ENCODE measurements at places on chromosomes 7 and 10.

GRCh38 chr7:129884495-129884894, 68.3 kb downstream of the UBE2H start:
- DNase-seq: no peak

- DNase-seq: peak; percentile 48
These were observed 128.9 kb downstream of the MTPAP start for GRCh38 chr10:30219971-30220751.

- no peak for DNase-seq
These were observed 37.2 kb downstream of the CLRN3 start for GRCh38 chr10:127855591-127855881.

DNA sequence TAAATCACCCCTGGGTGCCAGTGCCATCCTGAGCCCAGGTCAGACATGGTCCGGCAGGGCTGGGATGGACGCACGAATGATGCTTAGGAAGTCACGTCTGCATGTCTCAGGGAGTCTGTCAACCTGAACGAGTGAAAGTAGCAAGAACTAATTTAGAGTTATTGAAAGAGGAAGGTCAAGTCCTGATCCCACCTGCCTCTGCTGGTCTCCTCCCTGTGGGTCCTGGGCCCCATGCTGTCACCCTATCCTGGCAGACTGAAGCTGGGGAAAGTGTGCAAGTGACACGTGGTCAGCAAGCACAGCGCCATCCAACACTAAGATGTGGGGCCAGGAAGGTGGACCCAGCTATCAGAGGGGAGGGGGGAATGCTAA, 26.1 kb upstream of the GRID1 start:
- no peak for DNase-seq

DNA sequence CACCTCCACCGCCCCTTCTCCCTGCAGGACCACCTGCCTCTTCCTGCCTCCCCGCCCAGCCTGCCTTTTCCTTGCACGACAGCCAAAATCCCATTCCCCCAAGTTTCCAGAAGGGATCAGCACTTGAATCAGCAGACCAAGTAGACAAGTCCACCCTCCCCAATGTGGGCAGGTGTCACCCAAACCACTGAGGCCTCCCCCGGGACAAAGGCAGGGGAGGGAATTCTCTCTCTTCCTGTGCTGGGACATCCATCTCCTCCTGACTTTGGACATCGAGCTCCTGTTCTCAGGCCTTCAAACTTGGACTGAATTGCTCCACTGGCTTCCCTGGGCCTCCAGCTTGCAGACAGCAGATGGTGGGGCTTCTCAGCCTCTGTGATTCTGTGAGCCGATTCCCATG, 21.6 kb upstream of the PSMG3 start:
- no peak for DNase-seq

GRCh38 chr10:78868048-78868447, 200.7 kb upstream of the ZMIZ1 start:
- DNase-seq: peak; percentile 1

DNA sequence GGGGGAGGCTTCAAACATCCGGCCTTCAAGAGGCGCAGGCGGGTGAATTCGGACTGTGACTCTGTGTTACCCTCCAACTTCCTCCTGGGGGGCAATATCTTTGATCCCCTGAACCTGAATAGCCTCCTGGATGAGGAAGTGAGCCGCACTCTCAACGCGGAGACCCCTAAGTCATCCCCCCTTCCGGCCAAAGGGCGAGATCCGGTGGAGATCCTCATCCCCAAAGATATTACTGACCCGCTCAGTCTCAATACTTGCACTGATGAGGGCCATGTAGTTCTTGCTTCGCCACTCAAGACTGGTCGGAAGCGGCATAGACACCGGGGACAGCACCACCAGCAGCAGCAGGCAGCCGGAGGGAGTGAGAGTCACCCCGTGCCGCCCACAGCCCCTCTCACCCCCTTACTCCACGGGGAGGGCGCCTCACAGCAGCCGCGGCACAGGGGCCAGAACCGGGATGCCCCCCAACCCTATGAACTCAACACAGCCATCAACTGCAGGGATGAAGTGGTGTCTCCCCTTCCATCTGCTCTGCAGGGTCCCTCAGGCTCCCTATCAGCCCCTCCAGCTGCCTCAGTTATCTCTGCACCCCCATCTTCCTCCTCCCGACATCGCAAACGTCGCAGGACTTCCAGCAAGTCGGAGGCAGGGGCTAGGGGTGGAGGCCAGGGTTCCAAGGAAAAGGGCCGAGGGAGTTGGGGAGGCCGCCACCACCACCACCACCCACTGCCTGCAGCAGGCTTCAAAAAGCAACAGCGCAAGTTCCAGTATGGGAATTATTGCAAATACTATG, 1.1 kb downstream of the MEPCE start:
- peak; percentile 28 for DNase-seq

DNA sequence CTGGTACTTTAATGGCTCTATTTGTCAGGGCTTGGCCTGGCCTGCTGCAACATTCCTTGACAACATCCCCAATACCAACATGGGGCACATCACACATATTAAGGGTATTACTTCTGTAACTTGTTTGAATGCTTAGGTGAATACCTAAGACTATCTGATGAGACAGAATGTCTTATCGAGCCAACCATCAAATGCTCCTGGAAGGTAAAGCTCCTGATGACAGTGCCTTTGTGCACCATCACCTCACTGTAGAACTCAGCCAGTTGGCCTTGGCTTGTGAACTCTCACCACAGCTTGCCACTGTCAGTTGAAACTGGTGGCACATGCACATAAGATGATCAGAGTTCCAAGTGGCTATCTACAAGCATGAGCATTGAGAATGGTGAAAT, 3.7 kb upstream of the MYO1G start:
- no peak for DNase-seq

DNA sequence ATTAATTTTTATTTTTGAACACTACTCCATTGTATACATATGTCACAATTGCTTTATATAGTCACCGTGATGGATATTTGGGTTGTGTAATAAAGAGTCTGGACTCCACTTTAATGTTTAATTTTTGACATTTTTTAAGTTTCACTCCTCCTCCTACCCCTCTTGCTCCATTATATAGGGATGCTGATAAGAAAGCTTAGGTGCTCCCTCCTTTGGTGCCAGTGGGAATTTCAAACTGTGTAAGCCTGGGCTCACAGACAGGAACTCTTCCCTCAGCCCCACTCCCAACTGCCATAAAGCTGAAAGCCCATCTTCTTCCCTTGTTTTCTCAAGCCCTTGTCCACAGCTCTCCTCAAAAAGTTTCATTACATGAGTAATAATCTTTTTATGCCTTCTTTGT, 47.6 kb downstream of the TWIST1 start:
- no peak for DNase-seq
